ENCODE measurements at places on chromosomes 5 and 9.

DNA sequence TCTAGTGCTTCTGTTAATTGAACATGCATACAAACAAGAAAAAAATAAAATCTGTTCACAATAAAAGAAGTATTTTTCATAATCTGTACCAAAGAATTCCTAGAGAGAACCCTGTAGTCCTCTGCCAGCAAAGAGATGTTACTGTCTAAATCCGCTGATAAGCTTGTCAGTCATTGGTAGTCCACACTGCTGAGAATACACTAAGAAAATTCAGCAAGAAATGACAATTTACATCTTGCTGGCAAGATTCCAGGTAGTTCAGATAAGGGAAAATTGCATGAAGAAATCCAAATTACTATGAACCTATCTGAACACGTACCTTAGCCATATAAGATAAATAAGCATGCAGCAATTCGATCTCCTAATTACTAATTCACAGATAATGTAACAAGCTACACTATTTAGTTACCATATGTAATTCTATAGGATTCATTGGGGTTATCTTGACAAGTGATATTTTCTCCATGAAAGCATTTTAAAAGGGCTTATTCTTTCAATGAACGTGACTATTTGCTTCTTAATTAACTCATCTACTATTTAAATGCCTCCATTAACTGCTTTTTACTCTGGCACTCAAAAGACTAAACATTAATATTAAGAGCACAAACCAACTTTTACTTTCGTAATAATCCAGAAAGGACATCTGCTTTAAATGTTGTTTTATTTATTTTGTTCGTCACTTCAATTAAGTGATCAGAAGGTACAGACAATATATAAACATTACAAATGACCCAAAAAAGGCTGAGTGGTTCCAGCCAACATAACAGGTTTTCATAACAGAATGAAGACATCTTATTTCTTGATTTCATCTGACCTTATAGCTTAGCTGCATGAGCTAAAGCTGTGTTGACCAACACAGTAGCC, 9.7 kb downstream of the MPDZ start:
- no peak for DNase-seq

DNA sequence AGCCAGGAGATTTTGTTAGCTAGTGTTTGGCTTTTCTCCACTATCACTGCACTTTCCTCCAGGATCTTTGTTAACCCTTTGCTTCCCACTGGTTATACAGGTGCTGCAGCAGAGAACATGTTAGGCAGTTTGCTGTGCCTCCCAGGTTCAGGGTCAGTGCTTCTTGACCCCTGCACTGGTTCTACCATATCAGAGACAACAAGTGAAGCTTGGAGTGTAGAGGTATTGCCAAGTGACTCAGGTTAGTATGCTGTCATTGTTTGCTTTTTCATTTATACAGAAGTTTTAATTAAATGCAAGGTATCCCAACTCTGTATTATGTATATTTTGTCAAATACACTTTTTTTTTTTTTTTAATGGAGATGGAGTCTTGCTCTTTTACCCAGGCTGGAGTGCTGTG, 68.4 kb downstream of the GAPVD1 start:
- DNase-seq, result no peak

GRCh38 chr5:148162038-148162437, 6.3 kb upstream of the SPINK14 start:
- no peak for DNase-seq

DNA sequence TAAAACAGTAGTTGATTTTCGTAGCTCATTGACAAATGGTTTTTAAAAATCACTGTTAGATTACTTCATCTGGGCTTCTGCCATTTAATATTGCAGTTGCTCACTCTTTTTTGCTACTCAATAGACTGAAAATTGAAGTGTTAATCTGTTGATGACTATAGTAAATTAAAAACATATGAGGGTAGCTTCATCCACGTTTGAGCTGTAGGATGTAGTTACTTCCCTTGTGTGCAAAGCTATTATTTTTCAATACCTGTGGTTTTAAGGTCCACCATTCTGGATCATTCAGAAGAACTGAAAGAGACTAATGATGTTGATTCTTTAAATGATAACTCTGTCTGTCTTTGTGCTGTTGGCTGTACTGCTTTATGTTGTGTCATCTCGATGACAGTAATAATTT, 74.7 kb downstream of the LNPEP start:
- no peak for DNase-seq

DNA sequence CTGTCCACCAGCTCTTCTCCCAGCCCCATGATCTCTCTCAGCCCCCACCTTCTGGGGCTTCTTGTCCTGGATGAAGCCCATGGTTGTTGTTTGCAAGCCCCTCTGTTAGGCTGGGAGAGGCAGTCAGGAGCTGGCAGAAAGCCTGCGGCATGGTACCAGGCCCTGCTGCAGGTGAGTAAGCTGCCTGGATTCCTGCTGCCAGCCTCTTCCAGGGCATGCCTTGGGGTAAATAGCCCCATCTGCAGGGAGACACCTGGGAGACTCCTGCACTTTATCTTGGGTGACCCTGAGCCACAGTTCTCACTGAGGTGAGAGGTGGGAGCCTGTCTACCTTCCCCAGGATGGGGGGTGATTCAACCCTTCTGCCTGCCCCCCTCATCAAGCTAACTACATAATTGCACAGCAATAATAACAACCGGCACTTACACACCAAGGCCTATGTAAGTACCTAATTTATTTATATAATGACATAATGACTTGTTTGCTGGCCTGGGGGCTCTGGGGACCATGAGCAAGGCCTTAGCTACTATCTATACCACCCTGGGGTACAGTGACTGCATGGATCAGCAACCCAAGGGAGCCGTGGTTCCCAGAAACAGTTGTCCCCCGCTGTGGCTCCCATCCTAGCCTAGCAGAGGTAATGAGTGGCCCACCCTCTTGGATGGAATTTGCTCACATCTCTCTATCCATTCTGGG, 116.0 kb downstream of the PSD2 start:
- no peak for DNase-seq

DNA sequence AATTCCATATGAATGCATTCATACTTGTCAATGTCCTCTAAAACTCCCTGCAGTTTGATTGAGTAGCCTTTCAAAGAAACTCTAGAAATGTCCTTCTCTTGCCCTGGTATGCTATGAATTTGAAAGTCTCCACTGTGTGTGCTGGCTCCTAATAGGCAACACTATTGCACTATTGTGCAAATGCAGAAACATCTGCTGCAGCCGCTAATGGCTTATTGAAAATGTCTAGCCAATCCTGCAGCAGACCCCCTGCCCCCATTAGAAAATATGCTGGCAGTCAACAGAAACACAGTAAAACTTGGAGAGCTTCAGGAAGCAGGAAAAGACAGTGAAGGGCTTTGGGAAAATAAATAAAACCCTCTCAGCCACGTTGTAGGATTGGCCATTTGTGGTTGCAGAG, 87.3 kb upstream of the GRAMD2B start:
- no peak for DNase-seq

- no peak for DNase-seq
These were observed 48.9 kb upstream of the BOD1 start for GRCh38 chr5:173665326-173665725.

DNA sequence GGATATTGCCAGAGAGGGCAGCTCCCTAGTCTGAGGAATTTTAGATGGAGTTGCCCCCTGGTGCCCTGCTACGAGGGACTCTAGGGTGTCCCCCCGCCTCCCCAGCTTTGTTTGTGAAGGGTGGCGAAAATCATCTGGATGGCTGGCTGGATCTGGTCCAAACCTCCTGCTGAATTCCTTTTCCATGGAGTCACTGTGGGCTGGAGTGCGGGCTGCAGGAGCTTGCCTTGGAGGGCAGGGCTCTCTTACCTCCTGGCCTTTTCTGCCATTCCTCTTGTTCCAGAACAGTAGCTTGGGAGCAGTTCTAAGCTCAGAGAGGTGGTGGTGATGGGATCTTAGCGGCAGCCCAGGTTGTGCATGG, 2.1 kb downstream of the SYNPO start:
- no peak for DNase-seq

- DNase-seq, result no peak
These were observed 86.1 kb downstream of the FBXL17 start for GRCh38 chr5:108295578-108296368.

- peak; percentile 14 for DNase-seq
These were observed 18.0 kb upstream of the GABBR2 start for GRCh38 chr9:98726735-98727134.

DNA sequence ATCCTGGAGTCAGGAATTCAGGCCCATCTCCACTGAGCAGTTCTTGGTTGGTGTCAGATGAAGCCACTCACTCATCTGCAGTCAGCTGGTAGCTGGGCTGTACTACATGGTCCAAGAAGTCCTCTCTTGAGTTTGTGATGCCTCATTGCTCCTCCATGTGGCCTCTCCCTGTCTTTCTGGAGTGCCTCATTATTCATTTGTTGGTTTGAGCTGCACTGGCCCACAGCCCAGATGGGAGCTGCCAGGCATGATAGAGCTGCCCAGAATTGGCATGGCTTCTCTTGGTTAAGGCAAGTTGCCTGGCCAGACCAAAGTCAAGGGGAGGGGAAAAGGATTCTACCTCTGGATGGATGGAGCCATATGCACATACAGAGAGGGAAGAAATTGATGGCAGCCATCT, 8.0 kb downstream of the PTCD2 start:
- no peak for DNase-seq

GRCh38 chr9:81513059-81513458, 176.3 kb downstream of the TLE1 start:
- DNase-seq, result no peak

GRCh38 chr5:38636626-38637025, 80.2 kb upstream of the LIFR start:
- DNase-seq, result no peak

DNA sequence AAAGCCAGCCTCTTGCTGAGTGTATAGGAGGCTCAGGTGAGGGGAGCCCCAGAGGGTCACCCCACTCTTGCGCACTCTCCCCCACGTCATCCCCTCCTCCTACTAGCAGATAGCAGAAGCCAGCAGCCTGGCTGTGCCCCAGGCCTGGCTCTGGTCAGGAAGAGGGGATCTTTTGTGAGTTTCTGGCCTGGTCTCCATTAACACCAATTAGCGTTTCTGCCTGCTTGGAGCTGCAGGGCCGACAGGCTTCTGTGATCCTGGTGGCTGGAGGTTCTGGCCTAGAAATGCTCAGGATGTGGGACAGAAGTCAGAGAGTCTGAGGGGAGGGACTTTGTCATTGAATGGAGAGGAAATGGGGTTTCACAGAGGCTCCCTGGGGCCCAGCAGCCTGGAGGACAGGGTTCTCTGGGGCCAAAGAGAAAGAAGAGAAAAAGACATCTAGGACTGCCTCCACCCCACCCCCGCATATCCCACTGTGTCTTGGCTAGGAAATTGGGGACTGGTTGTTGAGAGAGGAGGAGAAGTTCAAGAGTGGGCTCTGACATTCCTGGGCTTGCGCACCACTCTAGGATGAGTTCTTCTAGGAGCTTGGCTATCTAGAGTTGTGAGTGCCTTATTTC, 47.5 kb upstream of the ARAP3 start:
- no peak for DNase-seq
